ENCODE measurements at places on chromosomes 7 and 10.

DNA sequence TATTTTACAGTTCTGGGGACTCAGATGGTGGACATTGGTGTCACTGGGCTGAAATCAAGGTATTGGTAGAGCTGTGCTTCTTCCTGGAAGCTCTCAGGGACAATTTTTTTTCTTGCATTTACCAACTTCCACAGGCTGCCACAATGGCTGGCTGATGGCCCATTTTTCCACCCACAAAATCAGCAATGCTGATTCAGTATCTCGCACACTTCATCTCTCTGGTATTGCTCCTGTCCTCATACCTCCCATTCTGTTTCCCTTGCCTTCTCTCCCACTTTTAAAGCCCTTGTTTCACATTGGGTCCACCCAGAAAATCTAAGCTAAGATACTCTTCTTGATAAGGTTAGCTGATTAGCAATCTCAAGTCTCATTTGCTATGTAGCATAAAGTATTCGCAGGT, 530.9 kb upstream of the POM121L12 start:
- no peak for DNase-seq

DNA sequence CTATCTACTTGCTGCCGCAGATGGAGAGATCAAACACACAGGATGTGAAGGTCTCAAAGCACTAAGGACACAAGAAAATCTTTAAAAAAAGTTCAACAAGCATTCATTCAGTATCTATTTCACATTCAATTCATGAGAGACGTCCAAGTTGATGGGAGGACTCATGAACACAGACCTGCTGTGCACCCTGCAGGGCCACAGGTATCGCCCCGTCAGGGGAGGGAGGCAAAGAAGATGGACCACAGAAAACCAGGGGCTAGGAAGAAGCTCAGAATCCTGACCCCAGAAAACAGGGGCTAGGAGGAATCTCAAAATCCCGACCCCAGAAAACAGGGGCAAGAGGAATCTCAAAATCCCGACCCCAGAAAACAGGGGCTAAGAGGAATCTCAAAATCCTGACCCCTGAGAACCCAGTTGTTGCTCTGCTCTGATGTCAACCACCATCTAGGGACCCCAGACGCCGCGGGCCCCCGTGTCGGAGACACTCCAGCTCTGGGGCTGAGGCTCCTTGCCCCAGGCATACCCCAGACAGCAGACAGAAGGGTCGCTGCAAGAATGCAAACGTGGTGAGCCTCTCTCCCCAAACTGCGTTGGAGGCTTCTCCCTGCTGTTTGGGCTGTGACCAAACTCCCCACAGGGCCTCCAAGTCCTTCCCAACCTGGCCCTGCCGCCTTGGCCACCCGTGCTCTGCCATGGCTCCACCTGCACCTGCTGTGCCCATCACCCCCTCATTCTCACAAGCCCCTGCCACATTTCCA, 197.6 kb downstream of the DIP2C start:
- no peak for DNase-seq

DNA sequence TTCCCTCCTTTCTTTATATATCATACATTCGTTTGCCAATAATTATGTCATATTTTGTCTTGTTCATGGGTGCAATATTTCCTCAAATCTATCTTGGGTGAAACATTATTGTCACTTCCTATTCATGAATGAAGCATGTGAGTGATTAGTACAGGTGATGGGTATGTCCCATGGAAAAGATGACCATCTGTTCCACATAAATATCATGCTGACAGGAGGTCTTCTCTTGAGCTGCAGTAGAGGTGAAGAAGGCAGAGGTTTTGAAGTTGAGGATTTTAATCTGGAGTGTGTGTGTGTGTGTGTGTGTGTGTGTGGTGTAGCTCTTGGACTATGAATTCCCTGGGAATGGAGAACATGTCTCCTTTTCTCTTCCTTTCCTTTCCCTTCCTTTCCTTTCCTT, 350.5 kb upstream of the CHRM2 start:
- no peak for DNase-seq

DNA sequence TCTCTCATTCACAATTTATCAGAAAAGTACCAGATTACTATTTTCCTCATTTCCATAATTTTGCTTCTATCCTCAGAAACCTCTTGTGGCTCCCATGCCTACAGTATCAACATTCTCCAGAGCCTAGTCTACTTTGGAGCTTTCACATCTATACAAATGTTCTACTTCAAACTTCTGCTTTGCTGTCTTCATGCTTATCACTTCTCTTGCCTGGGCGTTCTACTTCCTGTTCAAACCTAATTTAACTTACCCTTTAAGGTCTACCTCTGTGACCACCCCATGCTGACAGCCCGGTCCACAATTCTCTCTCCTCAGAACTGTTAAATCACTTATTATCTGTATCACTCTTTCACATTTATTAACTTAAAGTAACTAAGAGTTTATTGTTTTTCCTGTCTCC, 6.1 kb upstream of the PTPN12 start:
- DNase-seq: no peak

GRCh38 chr10:12782537-12782936, 219.0 kb downstream of the CCDC3 start:
- DNase-seq: no peak

- no peak for DNase-seq
These were observed 171.1 kb downstream of the ADRA2A start for GRCh38 chr10:111247781-111248389.

DNA sequence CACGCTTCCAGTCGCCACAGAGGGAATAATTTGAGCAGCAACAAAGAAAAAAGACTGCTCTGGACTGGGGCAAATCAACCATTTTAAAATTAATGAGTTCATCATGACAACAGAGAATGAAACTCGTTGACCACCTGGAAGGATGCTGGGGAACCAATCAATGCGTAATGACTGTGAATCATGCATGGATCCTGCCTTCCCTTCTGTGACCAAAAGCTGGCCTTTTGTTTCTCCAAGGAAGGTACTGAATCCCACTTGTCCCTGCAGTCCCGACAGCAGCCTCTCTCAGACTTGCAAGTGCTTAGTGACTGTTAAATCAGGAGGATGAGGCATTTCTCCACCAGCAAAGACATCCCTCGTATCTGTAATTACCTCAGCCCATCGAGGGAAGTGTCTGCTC, 68.0 kb upstream of the TNS3 start:
- no peak for DNase-seq

GRCh38 chr10:48285710-48286109, 11.2 kb upstream of the FRMPD2 start:
- no peak for DNase-seq

DNA sequence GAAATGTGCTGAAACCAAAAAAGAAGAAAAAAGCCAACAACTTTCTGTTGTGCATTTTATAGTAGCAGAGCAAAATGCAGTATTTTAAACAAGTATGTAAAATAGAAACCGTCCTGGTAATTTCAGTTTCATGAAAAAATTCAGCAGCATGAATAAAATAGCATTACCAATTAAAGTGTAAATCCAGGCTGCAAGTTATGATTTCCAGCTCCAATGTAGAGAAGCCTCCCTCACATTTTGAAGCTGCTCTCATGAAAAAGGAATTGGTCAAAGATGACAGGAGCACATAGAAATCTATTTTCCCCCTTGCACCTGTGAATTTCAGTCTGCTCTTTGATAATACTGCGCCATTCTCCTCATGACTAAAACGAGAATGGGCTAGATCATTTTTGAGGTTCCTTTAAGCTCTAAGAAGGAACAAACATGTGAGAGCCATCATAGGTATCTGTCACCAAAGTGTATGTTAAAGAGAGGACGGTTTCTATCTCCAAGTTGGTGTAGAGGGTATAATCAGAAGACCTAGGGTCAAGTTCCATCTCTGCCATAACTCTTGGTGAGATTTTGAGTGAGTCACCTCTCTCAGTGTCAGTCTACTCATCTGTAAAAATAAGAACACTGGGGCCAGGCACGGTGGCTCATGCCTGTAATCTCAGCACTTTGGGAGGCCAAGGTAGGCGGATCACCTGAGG, 107.5 kb downstream of the MTPAP start:
- DNase-seq: no peak

GRCh38 chr7:135706858-135707569, 21.0 kb downstream of the SLC13A4 start:
- no peak for DNase-seq

DNA sequence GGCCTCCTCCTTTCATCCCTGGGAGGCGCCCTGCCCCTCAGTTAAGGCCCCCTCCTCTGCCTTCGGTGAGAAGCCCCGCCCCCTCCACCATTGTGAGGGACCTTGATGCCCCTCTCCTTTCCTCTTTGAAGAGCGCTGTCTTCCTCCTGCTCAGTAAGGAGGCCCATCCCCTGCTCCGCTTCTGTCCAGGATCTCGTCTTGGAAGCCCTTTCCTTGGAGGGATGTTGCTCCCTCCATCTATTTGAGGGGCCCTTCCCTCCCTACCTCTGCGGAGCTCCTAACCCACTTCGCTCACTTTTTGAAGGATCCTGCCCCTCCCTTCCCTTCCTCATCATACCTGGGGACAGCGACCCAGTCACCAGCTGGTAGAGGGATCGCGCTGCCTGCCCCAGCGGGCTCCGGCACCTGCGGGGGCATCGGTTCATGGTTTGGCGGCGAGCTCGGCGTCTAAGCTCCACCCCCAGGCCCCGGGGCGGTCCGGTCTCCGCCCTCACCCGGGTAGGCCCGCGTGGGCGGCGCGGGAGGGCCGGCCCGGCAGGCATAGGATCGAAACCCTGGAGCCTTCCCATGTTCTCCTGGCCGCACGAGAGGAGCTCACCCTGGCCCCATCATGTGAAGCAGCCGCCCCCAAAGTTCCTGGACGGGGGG, 4.1 kb downstream of the KCNIP2 start:
- no peak for DNase-seq

DNA sequence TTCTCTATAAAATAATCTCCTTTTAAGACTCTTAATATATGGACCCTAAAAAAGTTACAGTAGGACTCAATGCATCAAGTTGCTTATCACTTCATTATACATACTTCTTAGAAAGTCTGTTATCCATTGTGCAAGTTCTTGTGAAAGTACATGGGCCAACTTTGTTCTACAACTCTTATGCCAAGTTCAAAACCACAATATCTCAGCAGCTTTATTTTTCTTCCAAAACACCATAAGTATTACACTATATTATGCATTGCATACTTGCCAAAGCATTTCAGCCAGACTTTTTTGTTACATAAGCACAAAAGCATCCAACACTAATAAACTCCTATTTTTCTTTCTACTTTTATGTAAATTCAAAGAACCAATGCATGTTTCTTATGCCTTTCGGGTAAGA, 94.4 kb downstream of the AHR start:
- DNase-seq: no peak

DNA sequence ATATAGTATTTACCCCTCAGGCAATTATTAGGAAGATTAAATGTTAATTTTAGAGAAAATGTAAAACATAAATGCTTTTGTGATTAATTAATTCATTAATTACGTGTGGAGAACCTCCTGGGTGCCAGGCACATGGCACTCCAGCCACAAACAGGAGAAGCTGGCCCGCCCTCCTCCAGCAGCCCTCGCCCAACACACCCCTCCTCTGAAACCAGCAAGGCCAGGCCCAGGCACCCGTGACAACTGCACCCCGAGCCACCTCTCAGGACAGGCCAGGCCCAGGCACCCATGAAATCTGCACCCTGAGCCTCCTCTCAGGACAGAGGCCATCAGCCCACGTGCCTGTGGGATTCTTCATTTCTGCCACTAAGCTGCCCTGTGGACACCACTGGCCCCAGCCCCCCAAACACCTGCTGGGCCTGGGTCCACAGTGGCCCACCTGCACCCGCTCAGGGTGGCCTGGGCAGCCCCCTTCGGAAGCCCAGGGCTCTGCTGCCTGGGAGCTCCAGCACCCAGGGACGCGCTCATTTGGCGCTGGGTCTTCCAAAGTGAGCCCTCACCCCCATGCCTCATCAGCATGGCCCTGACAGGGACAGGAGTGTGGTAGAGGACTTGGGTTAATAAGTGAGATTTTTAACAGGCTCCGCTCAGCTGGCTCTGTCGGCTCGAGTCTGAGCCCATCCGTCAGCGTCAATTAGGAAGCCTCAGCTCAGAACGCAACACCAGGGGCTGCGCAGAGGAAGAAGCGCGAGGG, 482.1 kb downstream of the DNAJB6 start:
- no peak for DNase-seq

DNA sequence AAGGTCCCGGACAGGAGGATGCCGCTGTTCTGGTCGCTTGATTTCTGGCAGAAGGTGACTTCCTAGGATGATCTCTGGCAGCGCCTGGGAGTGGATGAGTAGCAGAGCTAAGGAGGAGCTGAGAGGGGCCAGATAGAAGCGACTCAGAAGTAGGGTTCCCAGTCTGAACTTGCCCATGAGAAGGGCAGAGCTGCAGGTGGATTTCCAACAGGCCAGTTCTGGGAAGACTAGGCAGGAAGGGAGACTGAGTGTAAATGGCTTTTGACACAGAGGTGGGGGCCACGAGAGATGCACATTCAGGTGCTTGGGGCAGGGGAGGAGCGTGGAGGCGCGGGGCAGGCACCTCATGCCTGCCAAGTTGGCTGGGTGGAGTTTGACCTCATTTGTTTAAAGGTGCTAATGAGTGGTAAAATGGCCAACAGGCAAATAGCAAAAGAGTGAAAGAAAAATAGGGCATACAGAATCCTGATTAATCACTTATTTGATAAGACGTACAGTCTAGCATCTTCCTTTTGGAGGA, 58.8 kb downstream of the SHH start:
- DNase-seq: no peak

- DNase-seq: no peak
These were observed 14.3 kb upstream of the ZNF467 start for GRCh38 chr7:149787428-149788299.

DNA sequence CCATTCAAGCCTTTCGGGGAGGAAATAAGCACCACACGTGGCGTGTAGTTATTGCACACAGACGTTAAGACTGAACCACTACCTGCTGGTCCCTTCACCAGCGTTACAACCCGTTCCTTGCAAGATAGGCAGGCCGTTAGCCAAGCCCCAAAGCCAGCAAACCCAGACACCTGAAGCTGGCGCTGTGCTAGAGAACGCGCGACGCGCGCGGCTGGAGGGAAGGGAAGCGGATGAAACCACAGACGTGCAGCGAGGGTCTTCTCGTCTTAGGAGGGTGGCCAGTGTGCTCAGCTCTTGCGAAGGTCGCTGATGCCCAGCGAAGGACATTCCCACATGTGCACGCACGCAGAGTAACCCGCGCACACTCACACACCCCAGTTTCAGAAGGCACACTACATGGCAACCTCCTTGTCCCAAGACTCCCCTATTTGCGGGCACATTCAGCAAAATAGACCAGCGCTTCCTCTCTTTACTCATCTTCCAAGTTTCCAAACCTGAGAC, 980 bp downstream of the TMEM26 start:
- no peak for DNase-seq

DNA sequence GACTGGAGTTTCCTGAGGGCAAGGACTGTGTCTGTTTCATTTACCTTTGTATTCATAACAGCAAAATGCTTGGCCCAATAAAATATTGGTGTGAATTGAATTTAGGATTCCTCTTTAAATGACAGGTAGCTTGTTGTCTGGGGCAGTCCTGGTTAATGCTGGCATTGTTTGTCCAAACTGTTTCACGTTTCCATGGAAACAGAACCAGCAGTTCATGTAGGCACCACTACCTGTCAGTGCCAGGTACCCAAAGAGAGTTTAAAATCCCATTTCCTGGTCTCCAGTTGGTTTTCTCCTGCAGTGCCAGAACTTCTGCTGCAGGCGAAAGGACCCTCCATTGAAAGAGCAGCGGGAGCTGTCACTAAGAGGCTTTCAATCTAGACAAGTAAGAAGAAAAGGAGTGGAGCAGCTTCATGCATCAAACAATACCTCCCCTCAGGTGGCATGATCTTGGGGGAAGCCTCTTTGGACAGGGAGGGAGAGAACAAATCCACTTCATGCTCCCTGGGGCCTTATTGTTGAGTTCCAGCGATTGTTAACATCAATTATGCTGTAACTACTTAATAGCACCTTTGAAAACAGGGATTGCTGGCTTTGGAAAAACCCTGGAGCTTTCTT, 109.6 kb downstream of the KIF20B start:
- no peak for DNase-seq
